ENCODE measurements at places on chromosomes 16 and 17. TPM values are rescaled to one million over a fixed set of nuclear protein-coding genes. Genes with fewer than 3 reads are reported as not detected.

KLHL10 gene
- polyA plus RNA-seq = not detected

UMOD gene
- not detected for polyA plus RNA-seq

HSPB9 gene
- polyA plus RNA-seq = 0.09 TPM

CBLN1 gene
- polyA plus RNA-seq = not detected

ZG16 gene
- 0.06 TPM for polyA plus RNA-seq

OTOP3 gene
- not detected for polyA plus RNA-seq

- peak; percentile 65 for DNase-seq
Measured at GRCh38 chr17:50565402-50566350, 5.2 kb downstream of the CACNA1G start.

DNA sequence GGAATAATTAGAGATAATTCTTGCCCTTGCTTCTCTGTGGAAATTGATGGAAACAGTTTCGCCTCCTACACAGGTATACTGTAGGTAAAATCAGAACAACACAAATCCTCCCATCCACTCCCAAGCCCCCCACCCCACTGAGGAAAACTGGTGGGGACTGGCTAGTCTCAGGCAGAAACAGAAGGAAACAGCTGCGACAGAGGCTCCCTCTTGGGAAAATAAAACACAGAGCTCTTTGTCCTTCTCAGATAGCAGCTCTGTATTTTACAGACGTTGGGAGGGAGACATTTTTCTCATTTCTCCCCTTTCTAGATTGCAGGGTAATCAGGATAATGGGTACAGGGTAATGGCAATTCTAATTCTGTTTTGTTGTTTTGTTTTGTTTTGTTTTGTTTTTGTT is 1.1 kb downstream of the SLFN13 start:
- DNase-seq = peak; percentile 16

DNA sequence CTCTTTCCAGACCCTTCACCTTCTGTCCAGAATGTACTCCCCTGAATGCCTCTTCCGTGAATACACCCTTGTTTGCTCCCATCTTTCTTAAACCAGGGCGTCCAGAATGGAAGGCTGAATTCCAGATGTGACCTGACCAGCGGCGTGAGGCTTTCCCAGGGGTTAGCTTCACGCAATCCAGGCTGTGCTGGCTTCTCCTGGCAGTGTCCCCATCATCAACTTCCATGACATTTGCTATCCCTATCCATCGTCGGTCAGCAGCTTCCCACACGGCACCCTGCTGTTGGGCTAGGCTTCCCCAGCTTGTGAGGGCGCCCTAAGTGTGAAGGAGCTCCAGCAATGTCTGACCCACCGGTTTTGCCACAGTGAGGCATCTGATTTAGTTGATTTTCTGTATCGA is 339.8 kb upstream of the TNRC6C start:
- no peak for DNase-seq

DNA sequence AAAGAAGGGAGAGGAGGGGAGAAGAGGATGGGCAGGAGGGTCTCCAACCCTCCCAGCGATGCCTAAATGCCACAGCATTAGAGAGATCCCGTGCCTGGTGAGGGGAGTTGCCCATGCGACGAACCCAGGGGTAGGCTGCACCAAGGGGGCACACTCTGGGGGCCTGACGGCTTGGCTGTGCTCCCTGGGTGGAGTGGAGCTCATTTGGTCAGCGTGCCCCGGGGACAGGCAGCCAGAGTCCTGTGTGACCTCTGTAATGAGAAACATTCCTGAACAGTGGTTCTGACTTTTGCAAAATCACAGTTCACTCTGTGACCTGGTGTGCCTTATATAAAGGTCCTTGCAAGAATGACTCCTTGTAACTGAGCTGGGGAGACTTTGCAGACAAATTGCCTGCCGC is 205.0 kb upstream of the N4BP1 start:
- DNase-seq = no peak

- no peak for DNase-seq
Measured at GRCh38 chr17:56902348-56902747, 11.5 kb downstream of the TRIM25 start.

- no peak for DNase-seq
Measured at GRCh38 chr17:4768298-4768697, 3.4 kb upstream of the TM4SF5 start.
